ENCODE measurements at places on chromosomes 4 and X.

- DNase-seq = peak; percentile 15
Observed at GRCh38 chrX:70960730-70961129, 29.8 kb upstream of the SLC7A3 start.

DNA sequence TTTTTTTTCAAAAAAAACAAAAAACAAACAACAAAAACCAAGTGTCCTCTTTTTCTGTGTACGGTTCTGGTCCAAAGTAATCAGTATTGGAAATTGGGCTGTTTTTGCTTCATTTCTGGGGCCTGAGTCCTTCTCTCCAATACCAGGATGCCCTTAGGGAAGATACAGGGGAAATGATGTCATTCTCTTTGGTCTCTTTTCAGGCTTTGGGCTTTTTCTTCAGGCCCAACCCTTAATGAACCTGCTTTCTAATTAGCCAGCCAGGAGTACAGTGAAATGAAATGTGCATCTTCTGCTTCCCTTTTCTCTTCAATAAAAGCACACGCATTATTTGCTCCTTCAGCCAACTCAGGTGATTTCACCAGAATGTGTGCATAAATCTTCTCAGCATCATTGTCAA, 52.6 kb upstream of the RBPJ start:
- no peak for DNase-seq

- DNase-seq = peak; percentile 74
Observed at GRCh38 chr4:41418444-41418843, 119.5 kb upstream of the LIMCH1 start.

- DNase-seq = no peak
Observed at GRCh38 chr4:109671350-109671749, 31.9 kb downstream of the CASP6 start.

DNA sequence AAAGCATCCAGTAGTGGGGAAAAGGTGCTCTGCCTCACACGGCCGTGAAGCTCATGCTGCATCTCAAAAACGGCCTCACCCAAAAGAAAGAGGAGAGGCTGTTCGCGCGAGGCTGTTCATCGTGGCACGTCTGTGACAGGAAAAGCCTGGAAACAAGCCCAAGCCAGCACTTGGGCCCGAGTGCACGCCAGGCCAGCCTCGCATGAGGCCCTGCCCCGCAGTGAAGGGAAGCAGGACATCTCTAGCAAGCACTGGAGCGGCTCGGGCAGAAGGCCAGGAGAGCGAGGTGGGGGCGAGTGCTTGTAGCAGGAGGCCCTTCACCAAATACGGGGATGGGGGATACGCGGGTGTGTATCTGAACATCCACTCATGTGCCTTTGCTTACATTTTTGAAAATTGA, 39.9 kb upstream of the MXD4 start:
- no peak for DNase-seq

DNA sequence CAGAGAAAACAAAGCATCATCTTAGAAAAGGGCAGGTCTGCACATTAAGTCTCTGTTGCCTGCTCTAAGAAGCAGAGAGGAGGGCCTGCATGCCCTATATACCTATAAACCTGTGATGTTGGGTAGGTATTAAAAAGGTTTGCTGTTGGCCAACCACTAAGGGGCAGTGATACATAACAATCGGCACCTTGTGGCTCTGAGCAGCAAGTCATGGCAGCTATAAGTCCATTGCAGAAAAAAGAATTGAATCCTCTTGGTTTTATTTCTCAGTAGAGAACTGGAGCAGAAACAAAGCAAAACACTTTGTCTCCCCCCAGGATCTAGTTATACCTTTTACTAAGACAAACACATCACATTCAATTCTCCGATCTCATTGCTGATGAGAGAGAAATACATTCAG, 1364.4 kb downstream of the STIM2 start:
- peak; percentile 55 for DNase-seq

- DNase-seq = no peak
Observed at GRCh38 chr4:87053176-87053658, 118.4 kb downstream of the AFF1 start.

DNA sequence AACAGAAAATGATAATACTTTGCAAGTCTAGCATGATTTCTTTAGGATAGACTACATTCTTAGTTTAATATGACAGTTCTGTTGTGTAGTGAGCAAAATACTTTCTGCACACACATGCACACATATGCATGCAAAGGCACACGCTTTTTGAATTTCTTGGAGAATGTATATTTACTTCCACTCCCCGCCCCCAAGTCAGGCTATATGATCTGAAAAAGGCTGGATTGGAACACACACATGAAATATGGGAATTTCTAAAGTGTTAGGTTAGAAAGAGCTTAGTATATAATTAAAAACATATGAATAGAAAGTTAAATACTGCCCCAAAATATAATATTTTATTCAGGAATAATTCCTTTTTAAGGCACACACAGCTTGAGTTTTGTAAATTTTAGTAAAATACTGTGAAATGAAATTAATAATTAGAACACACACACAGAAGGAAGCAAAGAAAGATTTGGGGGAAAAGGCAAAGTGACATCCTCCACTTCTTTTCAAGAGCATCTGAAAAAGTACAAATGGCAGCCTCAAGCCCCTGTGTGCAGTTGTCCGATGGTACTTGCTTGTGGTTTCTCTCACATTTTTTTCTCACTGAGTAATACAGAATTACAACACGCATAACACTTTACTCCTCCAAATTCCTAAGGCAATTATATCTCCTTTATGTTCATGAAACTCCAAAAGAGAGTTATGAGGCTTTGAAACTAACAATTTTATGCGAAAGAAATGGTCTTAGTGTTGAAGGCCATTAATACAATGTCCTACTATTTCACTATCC, 228.9 kb upstream of the ETNPPL start:
- peak; percentile 86 for DNase-seq

- no peak for DNase-seq
Observed at GRCh38 chr4:123819362-123820035, 422.9 kb downstream of the SPRY1 start.

GRCh38 chr4:140291259-140291658, 82.2 kb upstream of the SCOC start:
- no peak for DNase-seq

- DNase-seq = no peak
Observed at GRCh38 chr4:19823781-19824180, 427.9 kb upstream of the SLIT2 start.

DNA sequence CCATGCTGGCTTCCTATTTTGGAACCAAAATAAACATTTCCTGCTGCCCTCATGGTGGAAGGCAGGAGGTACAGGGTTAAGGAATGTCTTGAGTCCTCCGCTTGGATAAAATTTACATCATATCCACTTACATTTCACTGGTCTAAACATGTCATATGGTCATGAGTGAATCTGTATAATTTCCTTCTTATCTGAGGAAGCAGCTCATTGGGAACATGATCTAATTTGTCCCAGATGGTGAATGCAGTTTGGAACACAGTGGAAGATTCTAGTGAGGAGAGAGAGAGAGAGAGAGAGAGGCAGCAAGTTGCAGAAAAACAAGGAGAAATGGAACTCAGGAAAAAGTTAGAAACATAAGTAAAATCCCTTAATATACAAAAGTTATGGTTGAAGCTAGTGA, 46.8 kb downstream of the MXRA5 start:
- DNase-seq = peak; percentile 16

- no peak for DNase-seq
Observed at GRCh38 chr4:62053974-62054373, 853.8 kb downstream of the ADGRL3 start.

DNA sequence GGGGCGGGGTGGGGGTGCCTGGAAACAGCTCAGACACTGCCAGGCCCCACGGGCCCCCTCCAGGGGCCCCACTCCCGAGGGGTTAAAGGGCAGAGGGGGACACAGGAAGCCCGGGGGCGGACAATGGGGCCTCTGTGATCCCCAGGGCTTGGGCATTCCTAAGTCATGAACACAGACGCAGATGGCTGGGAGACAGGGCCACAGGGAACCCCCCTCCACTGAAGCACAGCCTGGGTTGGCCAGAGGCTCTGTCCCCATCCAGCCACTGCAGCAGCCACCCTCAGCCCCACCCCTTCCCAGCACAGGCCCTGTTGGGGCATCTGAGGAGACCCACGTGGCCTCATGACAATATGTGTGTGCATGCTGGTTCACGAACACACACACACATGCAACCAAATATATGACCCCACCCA, 3.9 kb downstream of the L1CAM start:
- no peak for DNase-seq

DNA sequence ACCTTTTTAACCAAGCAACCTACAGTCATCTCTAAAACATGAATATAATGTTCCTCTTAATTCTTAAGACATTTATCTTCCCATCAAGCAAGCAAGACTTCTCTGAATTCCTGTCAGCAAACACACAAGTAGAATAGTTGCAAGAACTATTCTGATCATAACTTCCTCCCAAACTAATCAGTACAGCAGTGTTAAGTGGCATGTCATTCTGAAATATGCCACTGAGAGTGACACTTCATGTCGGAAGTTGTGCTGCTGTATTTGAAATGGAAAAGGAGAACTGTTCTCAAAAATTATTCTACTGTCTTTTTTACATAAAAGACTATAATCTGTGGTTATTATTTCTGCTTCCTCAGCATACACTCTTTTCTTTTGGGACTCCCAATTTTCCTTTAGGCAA, 546.6 kb downstream of the PCDH18 start:
- DNase-seq = no peak

GRCh38 chr4:123599920-123600810, 203.6 kb downstream of the SPRY1 start:
- peak; percentile 27 for DNase-seq

GRCh38 chr4:128649575-128650205, 159.8 kb upstream of the JADE1 start:
- DNase-seq = no peak

GRCh38 chr4:5409972-5410618, 298.3 kb downstream of the EVC2 start:
- DNase-seq = peak; percentile 2

- no peak for DNase-seq
Observed at GRCh38 chr4:147831551-147832171, 99.8 kb downstream of the ARHGAP10 start.

- DNase-seq = no peak
Observed at GRCh38 chrX:24494647-24495075, 29.6 kb downstream of the PDK3 start.

- peak; percentile 96 for DNase-seq
Observed at GRCh38 chrX:47556045-47556623, 4.9 kb upstream of the ARAF start.

GRCh38 chr4:9947168-9948062, 73.9 kb downstream of the SLC2A9 start:
- no peak for DNase-seq

- DNase-seq = no peak
Observed at GRCh38 chrX:136779346-136779781, 1.4 kb downstream of the ARHGEF6 start.

GRCh38 chrX:5775846-5776430, 452.7 kb downstream of the NLGN4X start:
- DNase-seq = no peak

DNA sequence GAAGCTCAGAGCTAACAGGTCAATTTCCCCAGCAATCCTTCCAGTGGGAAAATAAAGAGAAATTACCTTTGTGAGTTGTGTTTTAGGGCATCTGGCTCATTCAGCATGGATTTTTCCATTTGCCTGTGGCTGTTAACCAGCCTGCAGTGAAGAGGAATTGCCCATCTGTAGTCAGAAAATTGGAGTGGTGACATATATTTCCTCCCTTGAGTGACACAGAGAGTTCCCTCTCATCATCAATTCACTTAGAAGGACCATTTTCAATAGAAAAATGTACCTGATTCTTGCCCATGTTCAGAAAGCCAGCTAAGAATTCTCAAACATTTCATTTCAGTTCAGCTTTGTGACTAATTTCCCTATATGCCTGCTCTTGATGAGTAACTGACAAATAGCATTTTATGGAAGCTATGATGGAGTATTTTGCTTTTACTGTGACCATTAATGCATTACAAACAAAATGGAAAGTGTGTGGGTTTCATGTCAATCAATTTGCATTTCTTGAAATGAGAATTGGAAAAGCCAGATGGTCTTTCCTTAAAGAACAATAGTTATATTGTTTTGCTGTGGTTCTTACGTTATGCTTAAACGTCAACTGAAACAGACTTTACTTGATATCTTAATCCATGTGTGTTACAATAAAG, 155.8 kb downstream of the NWD2 start:
- DNase-seq = no peak

DNA sequence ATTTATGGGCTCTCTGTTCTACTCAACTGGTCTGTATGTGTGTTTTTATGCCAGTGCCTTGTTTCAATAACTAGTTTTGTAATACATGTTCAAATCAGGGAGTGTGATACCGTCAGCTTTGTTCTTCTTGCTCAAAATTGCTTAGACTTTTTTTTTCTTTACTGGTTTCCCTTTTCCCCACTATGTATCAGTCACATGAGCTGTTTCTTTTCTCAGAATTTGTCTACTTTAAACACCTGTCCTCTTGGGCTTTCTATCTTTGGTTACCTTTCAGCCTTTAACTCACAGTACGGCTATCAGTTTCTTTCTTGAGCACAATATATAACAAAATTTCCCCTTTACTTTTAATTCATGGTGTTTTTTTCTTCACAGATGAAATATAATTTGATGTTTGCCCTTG, 5.4 kb upstream of the GLRA3 start:
- no peak for DNase-seq

GRCh38 chrX:48971249-48972219, at the start of gene KCND1:
KCND1 (minus strand) TSS chrX:48971844; CDS start chrX:48970271, 1,573 bp downstream.
- peak; percentile 33 for DNase-seq

DNA sequence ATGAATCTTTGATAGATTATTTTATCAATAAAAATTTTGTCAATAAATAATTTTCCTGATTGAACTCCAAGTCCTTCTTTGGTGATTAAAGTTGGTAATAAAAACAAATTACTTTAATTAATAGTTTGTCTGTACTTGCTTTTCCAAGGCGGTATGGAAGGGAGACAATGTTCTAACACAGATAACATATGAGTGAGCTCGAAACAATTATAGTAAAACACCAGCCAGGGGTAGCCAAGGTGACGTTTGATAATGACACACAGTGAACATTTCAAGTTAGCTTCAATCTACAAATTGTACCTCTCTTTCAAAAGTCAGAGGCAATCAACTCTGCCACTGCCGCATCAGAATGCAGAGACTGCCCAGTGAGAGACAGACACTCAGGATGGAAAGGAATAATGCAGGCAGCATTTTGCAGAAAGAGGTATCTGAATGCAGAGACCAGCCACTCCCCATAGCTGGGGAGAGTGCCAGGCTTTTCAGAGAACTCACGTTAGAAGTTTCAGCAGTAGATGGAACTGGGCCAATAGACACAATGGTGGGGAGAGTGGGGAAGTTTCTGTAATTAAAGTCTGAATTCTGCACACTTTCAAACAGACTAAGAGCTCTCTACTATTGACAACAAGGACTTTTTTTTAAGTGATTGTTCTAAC, 18.1 kb upstream of the ATOH1 start:
- DNase-seq = no peak

DNA sequence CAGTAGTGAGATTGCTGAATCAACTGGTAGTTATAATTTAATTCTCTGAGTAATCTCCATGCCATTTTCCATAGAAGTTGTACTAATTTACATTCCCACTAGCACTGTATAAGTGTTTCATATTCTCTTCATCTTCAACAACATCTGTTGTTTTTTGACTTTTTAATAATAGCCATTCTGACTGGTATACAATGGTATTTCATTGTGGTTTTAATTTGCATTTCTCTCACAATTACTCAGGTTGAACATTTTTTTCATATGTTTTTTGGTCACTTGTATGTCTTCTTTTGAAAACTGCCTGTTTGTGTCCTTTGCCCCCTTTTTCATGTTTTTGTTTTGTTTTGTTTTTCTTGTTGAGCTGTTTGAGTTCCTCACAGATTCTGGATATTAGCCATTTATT, 880.2 kb downstream of the RAPGEF2 start:
- no peak for DNase-seq

- DNase-seq = peak; percentile 82
Observed at GRCh38 chrX:103531002-103531401, 11.7 kb upstream of the RAB40A start.

Data from cardiac muscle cell (in vitro differentiated cells and primary cell).